ENCODE measurements at places on chromosomes 3 and 15. TPM values are rescaled to one million over a fixed set of nuclear protein-coding genes. Genes with fewer than 3 reads are reported as not detected.

The CCR9 gene
- total RNA-seq: not detected

The CCR3 gene
- total RNA-seq: not detected

The CLRN1 gene
- total RNA-seq: not detected

The DUOX1 gene
- total RNA-seq: not detected

The NOX5 gene
- not detected for total RNA-seq

The ARHGAP11A gene
- 15.6 TPM for total RNA-seq

The SLC6A11 gene
- not detected for total RNA-seq

The IGSF11 gene
- total RNA-seq: 0.87 TPM

The CYP1A1 gene
- not detected for total RNA-seq

The PDZRN3 gene
- 44.8 TPM for total RNA-seq

The SLC2A2 gene
- total RNA-seq: not detected

DNA sequence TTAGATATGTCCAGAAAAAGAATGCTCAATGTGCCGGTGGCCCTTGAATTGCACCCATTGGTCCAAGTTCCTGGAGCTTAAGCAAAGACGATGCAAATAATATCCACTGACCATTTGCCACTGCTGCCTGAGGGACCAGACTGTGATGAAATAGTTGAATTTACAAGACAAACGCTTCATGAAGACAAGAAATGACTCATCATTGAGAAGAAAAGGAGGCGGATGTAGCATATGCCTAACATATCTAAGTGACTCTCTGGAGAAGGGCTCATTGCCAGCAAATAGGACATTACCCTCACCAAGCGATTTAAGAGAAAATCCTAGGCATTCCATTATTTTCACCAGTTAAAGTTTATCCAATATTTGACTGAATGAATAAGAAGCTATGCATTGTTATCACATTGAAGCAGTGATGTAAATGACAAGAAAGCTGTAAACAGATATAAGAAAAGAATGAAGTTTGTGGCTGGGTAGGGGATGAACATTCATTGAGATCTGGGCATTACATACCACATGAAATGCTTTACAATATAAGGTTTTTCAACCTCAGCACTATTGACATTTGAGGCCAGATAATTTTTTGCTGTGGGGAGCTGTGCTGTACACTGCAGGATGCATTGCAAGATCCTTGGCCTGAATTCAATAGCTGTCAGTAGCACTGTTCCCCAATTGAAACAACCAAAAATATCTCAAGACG, 48.9 kb upstream of the CPNE4 start:
- peak; percentile 27 for DNase-seq

GRCh38 chr3:77939726-77940125, 899.8 kb downstream of the ROBO2 start:
- no peak for DNase-seq

GRCh38 chr3:142863010-142863817, 25.7 kb downstream of the PCOLCE2 start:
- peak; percentile 55 for DNase-seq

DNA sequence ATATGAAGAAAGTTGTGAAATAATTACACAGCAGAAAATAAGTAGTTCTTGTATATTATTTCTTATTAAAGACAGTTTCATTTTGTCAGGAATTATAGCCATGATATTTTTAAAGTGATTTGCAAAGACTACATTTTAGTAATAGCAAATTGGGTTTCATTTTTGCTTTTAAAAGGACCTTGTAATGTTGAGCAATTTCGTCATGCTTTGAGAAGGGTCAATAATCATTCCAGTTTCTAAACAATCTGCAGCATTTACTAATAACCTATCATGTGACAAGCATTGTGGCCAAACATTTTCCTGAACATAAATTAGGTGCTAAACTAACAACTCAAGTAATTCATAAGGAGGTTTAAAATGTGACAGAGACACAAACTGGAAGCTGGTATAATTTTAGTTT, 214.4 kb upstream of the CBLB start:
- no peak for DNase-seq

GRCh38 chr3:24264011-24264410, 230.6 kb downstream of the THRB start:
- DNase-seq: no peak

- peak; percentile 65 for DNase-seq
These were observed 98.0 kb upstream of the TNFAIP8L3 start for GRCh38 chr15:51192521-51193280.

DNA sequence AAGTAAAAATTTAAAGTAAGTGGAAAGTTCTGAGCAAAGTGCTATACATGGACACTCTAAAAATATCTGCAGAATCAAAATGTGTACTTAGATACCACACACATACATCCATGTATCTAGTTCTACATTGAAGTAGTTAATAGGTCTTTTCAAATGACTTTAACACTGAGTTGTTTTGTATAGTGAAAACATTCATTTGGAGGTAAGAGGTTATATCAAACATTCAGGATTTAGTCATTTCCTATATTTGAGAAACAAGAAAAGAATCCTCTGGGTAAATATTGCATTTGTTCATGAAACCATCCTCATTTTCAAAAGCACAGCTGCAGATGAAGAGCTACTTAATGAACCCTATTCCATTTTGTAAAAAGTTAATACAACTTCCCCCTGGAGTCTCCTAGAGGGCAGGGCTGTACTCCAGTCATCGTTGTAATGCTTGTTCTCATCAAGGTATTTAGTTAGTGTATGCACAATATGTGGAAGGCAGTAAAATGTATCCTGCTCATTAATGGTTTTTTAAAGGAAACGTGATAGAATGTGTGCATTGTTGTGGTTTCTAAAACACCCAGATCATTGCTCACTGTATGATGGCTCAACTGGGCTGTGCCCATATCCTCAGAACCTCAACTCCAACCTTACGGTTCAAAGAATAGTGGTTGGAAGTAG, 26.2 kb downstream of the ARPP21 start:
- no peak for DNase-seq

GRCh38 chr3:170044795-170045244, 7.0 kb downstream of the GPR160 start:
- DNase-seq: no peak

GRCh38 chr3:191300422-191300821, 28.8 kb upstream of the CCDC50 start:
- DNase-seq: no peak

GRCh38 chr3:98733812-98734281, 29.3 kb upstream of the ST3GAL6 start:
- no peak for DNase-seq

DNA sequence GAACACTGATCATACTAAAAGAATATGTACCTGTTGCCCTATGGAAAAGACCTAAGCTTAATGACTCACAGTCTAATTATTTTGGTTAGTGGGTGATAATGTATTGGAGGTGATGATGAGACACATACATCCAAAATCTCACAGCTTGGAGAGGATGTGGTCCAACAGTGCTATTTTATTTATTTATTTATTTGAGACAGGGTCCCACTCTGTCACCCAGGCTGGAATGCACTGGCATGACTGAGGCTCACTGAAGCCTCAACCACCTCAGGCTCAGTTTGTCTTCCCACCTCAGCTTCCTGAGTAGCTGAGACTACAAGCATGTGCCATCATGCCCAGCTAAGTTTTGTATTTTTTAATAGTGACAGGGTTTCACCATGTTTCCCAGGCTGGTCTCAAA, 35.0 kb downstream of the LPP start:
- DNase-seq: peak; percentile 38

GRCh38 chr15:100653608-100654007, 51.2 kb downstream of the ASB7 start:
- DNase-seq: no peak

GRCh38 chr3:55639896-55640765, 153.0 kb upstream of the WNT5A start:
- no peak for DNase-seq

GRCh38 chr3:18239674-18240073, 185.5 kb downstream of the SATB1 start:
- no peak for DNase-seq

GRCh38 chr3:196914866-196915265, 27.5 kb downstream of the NCBP2 start:
- DNase-seq: no peak

GRCh38 chr3:3372210-3372777, 192.8 kb upstream of the CRBN start:
- DNase-seq: no peak

DNA sequence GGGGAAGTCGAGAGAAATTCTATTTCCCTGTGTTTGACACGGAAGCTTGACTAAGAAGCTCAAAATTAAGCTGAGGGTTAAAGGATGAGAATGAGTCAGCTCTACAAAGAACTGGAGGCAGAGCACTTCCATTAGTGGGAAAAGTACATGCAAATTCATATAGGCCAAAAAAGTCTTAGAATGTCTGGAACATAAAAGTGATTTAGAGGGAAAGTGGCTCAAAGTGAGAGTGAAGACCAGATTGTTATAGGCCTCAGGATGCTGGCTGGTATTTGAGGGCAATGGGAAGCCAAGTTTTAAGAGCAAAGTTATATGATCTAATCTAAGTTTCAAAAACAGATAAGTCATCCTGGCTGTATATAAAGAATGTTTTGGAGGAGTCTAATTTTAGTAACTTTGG, 857.3 kb downstream of the NAALADL2 start:
- no peak for DNase-seq

- DNase-seq: no peak
These were observed 141.2 kb downstream of the HCN4 start for GRCh38 chr15:73227433-73228056.

DNA sequence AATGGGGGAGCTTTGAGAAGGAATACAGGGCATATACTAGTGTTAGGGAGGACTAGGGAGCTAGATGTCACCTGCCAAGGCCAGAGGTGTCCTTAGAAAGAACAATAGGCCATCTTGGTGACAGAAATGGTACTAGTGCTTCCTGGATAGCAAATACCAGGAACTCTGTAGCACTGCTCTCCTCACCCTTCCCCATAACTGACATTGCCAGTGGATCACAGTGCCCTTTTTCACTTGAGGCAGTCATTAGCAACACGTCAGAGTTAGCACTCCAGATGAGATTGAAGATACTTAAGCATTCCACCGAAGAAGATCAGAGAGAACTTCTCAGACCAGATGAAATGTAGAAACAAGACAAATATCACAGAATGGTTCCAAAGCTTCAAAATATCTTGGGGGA, 103.1 kb upstream of the PDZRN3 start:
- no peak for DNase-seq

DNA sequence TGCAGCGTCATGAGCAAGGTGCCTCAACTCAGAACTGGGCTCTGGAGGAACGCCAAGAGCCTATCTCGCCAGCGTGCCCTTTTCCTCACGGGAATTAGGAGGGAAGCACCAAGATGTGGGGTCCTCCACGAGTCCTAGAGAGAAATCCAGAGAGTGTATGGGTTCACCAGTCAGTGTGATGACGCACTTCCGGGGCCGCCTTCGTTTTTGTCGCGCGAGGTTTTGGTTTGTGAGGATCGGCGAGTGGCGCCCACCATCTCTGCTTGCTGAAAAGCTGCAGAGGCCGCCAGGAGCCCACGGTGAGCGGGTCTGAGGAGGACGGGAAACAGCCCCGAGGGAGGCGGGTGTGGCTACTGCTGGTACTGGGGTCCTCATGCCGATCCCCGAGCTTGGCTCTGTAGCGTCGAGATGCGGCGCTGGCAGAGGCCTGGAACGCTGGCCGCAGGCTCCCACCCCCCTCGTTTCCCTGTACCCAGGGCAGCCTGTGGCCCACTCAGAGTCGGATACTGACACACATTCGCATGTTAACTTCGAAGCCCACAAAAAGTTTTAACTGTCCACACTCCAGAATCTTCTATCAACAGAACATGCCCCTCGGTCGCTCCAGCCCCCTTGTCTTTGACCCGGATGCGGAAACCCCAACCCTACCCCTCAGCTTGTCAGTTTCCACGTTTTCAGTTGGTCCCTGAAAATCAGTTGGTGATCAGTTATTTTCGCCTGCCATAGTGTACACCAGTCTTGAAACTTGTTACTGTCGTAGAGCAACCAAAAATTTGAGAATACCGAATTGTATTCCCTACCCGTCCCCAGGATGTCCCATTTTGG, 30.4 kb downstream of the ZNF662 start:
- DNase-seq: no peak

All from Caki2 (cell line).